ENCODE measurements at places on chromosomes 5 and 9.

DNA sequence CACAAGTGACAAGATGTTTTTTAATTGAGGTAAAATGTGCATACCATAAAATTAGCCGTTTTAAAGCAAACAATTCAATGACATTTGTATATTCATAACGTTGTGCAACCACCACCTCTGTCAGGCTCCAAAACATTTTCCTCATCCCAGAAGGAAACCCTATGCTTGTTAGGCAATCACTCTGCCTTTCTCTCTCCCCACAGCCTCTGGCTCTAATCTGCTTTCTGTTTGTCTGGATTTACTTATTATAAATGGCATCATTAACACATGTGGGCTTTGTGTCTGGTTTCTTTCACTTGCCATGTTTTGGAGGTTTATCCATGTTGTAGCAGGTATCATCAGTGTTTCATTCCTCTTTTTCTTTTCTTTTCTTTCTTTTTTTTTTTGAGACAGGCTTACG lies 1.4 kb upstream of the N4BP3 start:
- peaks cover 11% of the 10 kb centered on the region for H3K27me3 ChIP-seq
- peaks cover 15% of the 10 kb centered on the region for H3K4me1 ChIP-seq
- no peaks in the 10 kb centered on the region for H3K36me3 ChIP-seq
- no peak overlapping the region for H3K4me3 ChIP-seq
- H3K27ac ChIP-seq: no peak overlapping the region

DNA sequence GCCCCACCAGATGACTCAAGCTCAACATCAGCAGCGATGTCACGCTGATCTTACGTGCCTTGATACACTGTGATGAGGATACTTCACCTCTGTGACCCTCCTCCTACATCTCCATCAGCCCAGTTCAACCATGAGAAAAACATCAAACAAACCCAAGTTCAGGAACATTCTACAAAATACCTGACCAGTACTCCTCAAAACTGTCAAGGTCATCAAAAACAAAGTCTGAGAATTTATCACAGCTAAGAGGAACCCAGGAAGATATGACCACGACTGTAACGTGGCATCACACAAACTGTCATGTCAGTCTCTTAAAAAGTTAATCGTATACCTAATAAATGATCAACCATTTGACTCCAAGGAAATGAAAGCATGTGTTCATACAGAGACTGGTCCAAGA lies 90.8 kb downstream of the COL23A1 start:
- peaks cover 14% of the 10 kb centered on the region for H3K27me3 ChIP-seq
- no peaks in the 10 kb centered on the region for H3K36me3 ChIP-seq
- no peaks in the 10 kb centered on the region for H3K4me1 ChIP-seq
- DNase-seq: no peak

- no peak overlapping the region for H3K27ac ChIP-seq
- no peak for DNase-seq
- H3K4me3 ChIP-seq: no peak overlapping the region
- peaks cover 26% of the 10 kb centered on the region for H3K36me3 ChIP-seq
- peaks cover 19% of the 10 kb centered on the region for H3K4me1 ChIP-seq
- H3K27me3 ChIP-seq: no peaks in the 10 kb centered on the region
Observed at GRCh38 chr9:114220061-114220541, 64.8 kb downstream of the COL27A1 start.

DNA sequence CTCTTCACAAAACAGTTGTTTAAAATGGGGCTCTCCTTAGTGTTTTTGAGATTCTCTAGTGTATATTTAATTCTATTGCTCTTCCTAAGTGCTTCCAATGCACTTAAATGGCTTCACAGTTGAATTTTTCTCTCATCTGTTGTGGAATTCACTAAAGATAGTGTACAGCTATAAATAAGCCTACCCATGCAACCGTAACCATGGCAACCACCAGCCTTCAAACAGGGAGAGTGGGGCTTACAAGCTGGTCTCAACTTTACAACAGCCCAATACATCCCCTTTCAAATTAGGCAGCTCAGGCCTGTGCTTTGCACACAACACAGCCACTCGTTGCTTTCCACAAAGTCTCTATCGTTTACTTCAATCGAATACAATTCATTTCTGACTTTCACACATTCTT lies 144.0 kb upstream of the PLPPR1 start:
- no peak overlapping the region for H3K4me3 ChIP-seq
- no peak overlapping the region for H3K27ac ChIP-seq
- H3K27me3 ChIP-seq: 0 out of 2 replicates have a peak, but pooled peaks cover 1% of the 10 kb centered on the region
- H3K4me1 ChIP-seq: no peaks in the 10 kb centered on the region
- DNase-seq: no peak
- H3K36me3 ChIP-seq: no peaks in the 10 kb centered on the region

GRCh38 chr5:124651663-124652513 lies 94.6 kb downstream of the ZNF608 start:
- H3K4me3 ChIP-seq: peak overlapping the region; percentile 66

GRCh38 chr9:85522459-85523092 lies 219.2 kb downstream of the AGTPBP1 start:
- H3K27ac ChIP-seq: no peak overlapping the region
- no peaks in the 10 kb centered on the region for H3K27me3 ChIP-seq
- no peak for DNase-seq
- H3K4me1 ChIP-seq: no peaks in the 10 kb centered on the region
- no peaks in the 10 kb centered on the region for H3K36me3 ChIP-seq
- no peak overlapping the region for H3K4me3 ChIP-seq

GRCh38 chr9:16543225-16543624 lies 327.2 kb downstream of the BNC2 start:
- no peaks in the 10 kb centered on the region for H3K4me1 ChIP-seq
- H3K4me3 ChIP-seq: no peak overlapping the region
- no peaks in the 10 kb centered on the region for H3K27me3 ChIP-seq
- DNase-seq: no peak
- no peaks in the 10 kb centered on the region for H3K36me3 ChIP-seq

DNA sequence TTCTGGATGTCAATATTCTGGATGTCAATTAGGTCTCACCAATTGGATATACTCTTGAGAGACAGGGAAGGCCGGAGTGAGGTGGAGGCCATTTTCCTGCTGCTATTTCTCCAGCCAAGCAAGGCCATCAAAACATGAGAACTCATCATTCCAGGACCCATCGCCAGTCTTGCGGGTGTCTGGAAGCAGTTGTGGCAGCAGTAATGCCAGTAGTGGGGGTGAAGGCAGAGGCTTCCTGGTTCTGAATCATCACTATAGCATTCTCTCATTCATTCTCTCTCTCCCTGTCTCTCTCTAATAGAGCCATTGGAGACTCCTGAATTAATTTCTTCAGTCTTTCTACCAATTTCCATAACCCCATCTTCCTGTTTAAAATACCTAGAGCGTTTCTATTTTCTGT lies 71.8 kb downstream of the EGFLAM start:
- no peaks in the 10 kb centered on the region for H3K36me3 ChIP-seq
- H3K27me3 ChIP-seq: no peaks in the 10 kb centered on the region
- H3K4me1 ChIP-seq: no peaks in the 10 kb centered on the region
- H3K27ac ChIP-seq: no peak overlapping the region
- DNase-seq: no peak

DNA sequence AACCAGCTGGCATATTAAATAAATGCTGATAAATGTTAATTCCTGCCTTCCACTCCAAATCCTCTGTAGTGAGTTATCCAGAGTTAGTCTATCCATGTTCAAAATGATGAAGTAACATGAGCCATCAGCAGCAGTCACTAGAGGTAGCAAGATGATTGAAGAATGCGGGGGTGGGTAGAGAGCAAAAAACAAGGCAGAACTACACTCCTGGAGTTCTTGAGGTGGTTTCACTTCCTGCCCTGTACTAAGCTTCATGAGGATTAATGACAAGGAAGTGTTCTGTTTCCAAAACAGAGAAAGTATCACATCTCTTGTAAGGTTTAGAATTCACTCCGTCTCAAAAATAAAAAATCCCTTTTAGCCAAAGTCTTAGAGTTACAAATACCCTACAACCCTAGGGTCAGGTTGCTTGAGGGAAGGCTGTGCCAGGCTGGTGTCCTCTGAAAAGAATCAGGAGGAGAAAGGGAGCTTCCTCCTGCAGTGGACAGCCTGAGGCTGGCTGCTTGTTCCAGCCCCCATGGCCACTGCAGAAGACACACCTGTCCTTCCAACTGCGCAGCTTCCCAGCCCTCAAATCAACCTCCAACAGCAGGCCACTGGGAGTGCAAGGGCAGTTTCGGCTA lies 180.2 kb downstream of the DENND1A start:
- peaks cover 9% of the 10 kb centered on the region for H3K4me1 ChIP-seq
- DNase-seq: no peak
- H3K4me3 ChIP-seq: no peak overlapping the region
- no peaks in the 10 kb centered on the region for H3K27me3 ChIP-seq
- H3K36me3 ChIP-seq: peaks cover 4% of the 10 kb centered on the region
- no peak overlapping the region for H3K27ac ChIP-seq

DNA sequence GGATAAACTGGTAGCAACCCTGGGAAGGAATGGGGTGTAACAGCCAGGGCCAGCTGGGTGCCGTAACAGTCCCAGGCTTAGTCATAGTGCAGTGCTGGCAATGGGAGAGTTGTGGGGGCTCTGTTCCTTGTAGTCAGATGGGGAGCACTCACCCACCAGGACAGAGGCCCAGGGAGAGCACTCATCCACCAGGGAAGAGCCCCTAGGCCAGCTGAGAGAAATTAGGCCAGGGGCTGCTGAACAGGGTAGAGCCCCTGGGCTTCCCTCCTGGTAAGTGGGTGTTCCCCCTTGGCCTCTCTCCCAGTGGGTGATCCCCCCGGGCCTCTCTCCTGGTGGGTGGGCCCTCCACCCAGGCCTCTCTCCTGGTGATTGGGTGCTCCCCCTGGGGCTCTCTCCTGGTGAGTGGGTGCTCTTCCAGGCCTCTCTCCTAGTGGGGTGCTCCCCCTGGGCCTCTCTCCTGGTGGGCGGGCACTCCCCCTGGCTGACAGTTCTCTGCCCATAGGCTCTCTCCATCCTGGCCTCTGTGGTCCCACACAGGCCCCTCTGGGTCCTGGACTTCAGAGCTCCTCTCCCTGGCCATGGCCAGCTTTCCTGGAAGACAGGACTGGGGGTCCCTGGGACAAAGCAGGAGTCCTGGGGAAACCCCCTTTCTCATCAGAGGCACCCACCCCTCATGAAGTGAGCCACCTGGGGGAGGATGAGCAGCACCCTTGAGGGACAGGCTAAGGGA lies 13.4 kb downstream of the FGD3 start:
- DNase-seq: no peak
- no peak overlapping the region for H3K4me3 ChIP-seq
- H3K27me3 ChIP-seq: 0 out of 2 replicates have a peak, but pooled peaks cover 1% of the 10 kb centered on the region
- no peaks in the 10 kb centered on the region for H3K36me3 ChIP-seq
- H3K4me1 ChIP-seq: peaks cover 34% of the 10 kb centered on the region
- H3K27ac ChIP-seq: no peak overlapping the region

- H3K4me3 ChIP-seq: no peak overlapping the region
- no peak overlapping the region for H3K27ac ChIP-seq
- DNase-seq: no peak
- no peaks in the 10 kb centered on the region for H3K27me3 ChIP-seq
Observed at GRCh38 chr9:123063177-123063598, 29.7 kb downstream of the GPR21 start.

- H3K4me3 ChIP-seq: no peak overlapping the region
- no peak overlapping the region for H3K27ac ChIP-seq
- H3K27me3 ChIP-seq: no peaks in the 10 kb centered on the region
- H3K4me1 ChIP-seq: no peaks in the 10 kb centered on the region
Observed at GRCh38 chr9:117772960-117773359, 68.8 kb downstream of the TLR4 start.

GRCh38 chr5:122333564-122333963 lies 21.5 kb downstream of the SNCAIP start:
- H3K27ac ChIP-seq: no peak overlapping the region
- DNase-seq: no peak
- H3K27me3 ChIP-seq: no peaks in the 10 kb centered on the region
- no peaks in the 10 kb centered on the region for H3K36me3 ChIP-seq

GRCh38 chr9:97362777-97363545 lies 48.9 kb upstream of the TDRD7 start:
- H3K4me1 ChIP-seq: peaks cover 49% of the 10 kb centered on the region
- no peak overlapping the region for H3K4me3 ChIP-seq
- H3K27me3 ChIP-seq: no peaks in the 10 kb centered on the region
- DNase-seq: no peak
